Colonic mucosa (tissue), 4 donors: ENCODE measurements at places on chromosomes 5 and 9. TPM values are rescaled to one million over a fixed set of nuclear protein-coding genes. Genes with fewer than 3 reads are reported as not detected.

Gene CDX1
- total RNA-seq: 498 TPM

Gene EIF4EBP3
- 13.8 TPM for total RNA-seq

Gene FOXI1
- 0.16 TPM for total RNA-seq

DNA sequence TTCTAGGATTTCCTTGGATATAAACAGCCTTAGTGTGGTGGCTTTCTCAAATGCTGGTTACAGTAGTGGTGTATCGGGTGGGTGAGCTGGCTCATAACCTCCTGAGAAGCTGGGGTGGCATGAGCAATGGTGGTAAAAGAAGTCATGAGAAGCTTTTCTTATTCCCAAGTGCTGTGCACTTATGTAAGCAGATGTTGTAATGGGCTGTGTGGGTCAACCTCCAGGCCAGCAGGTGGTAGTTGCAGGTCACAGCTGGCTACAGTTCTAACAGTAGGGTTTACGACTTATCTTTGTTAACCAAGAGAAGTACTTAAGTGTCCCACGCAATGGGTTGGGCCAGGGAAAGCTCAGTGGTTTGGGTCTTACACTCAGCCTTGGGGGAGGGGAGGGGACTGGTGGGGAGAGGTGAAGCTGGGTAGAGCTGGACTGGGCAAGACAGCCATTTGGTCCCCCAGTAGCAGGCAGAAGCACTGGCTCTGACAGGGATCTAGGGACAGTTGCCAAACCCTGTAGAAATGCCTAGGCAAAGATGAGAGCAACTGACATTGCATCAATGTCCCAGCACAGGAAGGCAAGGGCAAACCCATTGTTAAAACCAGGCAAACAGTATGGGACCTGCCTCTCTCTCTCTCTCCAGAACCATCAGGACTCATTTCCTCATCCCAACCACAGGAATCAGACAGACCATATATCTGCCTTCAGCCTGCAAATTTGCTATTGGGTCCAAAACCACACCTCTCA, 76.8 kb downstream of the RNF130 start:
- no peak for DNase-seq
